Activated gamma-delta T cell treated with anti-CD3 and anti-CD28 coated beads, Interleukin-2, amount 50 U/mL, for 16 hours (primary cell): ENCODE measurements at places on chromosomes 1 and 21.

GRCh38 chr1:65813956-65814355 is 21.3 kb downstream of the PDE4B start:
- no peak for DNase-seq

GRCh38 chr1:25477448-25478034 is 46.8 kb downstream of the MACO1 start:
- DNase-seq = no peak

DNA sequence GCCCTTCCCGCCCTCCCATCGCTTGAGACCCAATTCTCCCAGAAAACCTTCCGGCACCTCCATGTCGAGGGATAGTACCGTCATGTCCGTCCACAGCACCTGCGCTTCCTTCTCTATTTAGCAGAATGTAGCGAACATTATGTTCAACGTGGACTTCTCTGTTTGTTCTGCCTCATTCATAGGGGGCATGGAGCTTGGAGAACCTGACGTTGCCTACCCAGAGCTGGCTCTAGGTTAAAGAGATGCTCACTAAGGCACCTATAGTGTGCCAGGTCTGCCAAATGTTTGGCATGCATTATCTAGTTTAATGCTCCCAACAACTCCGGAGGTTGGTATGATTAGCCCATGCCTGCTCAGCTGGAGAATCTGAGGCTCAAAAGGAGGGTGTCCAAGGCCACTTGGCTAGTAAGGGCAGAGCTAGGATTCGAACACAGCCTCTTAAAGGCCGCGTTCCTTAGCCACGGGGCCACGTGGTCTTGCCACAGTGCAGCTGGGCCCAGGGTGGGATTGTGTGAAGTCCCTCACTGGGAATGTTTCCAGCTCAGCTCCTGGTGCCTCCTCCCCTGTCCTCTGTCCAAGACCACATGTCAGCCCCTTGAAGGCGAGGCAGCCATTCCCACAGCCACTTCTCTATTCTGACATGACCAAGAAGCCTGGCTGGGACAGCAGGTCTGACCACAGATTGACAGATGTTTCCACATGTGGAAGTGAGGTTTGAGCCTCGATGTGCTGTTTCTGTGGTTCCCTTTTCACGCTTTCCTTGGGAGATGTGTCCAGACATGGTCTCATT is 57.8 kb downstream of the RUNX3 start:
- no peak for DNase-seq

DNA sequence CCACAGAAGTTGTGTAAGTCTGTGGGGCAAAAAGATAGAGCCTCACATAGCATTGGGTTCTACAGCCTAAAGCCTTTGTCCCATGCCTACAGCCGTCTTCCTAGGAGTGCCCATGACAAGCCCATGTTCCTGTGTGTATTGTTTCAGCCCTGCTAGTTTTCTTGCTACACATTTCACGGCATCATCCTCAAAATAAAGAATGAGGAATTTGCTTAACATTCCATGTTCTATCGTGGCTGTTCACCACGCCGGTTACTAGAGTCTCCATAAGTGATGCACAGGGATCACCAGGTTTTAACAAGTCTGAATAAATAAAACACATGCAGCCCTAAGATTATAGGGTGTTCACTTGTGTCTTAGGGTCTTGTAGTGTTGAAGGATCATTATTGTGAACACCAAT is 87.4 kb upstream of the NGF start:
- DNase-seq = no peak

- no peak for DNase-seq
Measured at GRCh38 chr1:201594575-201595245, 55.8 kb downstream of the NAV1 start.

DNA sequence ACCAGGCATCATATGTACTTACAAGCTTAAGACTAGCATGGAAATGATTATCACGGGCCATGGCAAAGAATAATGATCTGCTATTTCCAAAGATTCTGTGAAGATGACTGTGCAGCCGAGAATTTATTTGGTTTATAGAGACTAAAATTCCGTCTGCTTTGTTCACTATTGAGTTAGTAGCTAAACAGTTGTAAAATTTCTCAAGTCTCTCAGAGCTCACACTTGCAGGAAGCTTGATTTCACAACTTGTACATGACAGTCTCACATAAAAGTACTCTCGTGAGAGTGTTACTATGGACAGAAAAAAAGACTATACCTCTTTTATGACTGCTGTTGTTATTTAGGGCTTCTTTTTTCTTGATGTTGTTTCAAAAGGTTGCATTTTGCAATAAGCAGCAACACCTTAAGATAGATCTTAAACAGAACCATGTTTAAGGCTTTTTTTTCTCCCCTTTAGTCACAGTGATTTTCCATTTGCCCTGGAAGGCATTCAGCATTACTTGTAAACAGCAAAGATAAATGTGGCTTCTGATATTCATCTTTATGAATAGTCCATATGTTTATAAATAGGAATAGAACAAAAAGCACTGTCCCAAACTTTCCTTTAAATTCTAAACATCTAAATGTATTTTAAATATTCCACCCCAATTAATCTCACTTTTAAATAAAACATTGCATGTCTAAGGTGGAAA is 24.8 kb downstream of the ST6GALNAC5 start:
- no peak for DNase-seq

DNA sequence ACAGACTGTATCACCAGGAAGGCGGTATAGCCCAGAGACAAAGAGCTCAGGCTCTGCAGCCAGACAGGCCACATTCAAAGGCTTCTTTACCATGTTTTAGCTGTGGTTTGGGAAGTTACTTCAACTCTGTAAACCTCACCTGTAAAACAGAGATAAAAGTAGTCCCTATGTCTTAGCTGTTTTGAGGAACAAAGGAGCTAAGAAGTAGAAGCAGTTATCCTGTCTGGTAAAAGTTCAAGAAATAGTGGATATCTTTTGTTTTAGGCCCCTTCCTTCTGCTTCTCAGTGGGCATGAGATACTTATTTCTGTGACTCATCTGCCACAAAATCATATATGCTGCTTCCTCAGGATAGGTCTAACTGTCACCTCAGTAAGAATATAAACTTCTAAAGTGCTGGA is 6.5 kb downstream of the CD34 start:
- no peak for DNase-seq

GRCh38 chr1:37258068-37258467 is 216.3 kb upstream of the ZC3H12A start:
- DNase-seq = no peak
